ENCODE measurements at places on chromosomes 6 and 20.

GRCh38 chr6:27672113-27672799 is 199.4 kb upstream of the ZNF184 start:
- DNase-seq, result no peak

DNA sequence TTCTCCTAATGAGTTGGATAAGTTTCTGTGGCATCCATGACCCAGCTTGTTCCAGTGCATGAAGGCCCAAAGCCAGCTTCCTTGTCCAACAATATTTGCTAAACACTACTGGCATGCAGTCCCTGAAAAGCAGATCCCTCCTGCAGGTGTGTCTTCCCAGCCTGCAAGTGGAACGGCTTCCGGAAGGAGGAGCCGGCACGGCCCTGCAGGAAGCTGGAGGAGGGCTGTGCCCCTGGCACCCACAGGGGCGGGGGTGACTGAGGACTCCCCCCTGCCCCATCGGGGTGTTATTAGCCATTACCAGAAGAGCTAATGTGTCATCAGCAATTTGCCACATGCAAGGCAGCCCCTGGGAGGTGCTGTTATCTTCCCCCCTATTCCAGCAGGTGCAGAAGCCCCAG is 27.4 kb downstream of the NPEPL1 start:
- DNase-seq, result no peak

DNA sequence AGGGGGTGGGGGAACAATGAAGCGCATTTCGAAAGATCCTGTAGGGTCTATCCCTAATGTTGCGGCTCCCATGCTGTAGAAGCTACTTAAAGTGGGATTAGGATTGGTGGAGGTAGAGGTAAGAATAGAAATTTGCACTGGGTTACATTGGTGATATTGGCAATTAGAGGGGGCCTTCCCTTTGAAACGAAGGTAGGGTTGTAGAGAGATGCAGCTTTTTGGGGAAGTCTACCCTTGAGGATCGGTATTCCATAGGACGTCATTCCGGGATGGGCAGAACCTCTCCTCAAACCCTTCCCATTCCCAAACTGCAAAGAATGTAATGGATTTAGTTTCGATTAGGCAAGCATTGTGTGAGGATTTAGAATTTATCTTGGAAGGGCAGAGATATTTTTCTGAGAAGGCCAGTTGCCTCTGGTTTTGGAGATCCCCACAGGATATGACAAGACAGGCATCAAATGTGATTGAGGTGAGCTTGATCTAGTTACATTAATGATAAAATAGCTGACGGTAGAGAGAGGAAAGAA is 5.4 kb upstream of the ZNFX1 start:
- DNase-seq, result no peak

DNA sequence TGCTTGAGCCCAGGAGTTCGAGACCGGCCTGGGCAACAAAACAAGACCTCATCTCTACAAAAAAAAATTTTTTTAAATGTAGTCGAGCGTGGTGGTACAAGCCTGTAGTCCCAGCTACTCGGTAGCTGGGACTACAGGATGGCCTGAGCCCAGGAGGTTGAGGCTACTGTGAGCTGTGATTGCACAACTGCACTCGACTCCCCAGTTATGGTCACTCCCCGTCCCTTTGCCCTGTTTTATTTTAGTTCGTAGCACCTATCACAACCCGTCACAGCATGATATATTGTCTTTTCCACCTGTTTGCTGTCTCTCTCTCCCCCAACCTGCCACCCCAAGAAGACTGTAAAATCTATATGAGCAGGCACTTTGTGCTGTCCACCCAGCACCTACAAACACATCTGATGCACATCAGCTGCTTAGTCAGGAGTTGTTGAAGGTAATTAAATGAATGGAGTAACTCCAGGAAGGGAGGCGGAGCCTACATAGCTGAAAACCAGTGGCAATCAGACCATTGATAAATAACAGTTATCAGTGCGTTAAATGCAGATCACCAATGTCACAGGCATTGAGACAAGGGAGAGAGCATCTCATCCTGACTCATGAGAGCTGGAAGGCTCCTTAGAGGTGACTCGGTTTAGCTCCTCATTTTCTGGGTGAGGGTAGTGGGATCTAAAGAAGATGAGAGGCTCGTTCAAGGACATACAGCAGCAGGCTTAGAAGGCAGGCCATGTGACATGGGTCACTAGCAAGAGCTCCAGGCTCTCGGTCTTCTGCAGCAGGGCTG is 14.4 kb upstream of the XRN2 start:
- DNase-seq, result no peak

DNA sequence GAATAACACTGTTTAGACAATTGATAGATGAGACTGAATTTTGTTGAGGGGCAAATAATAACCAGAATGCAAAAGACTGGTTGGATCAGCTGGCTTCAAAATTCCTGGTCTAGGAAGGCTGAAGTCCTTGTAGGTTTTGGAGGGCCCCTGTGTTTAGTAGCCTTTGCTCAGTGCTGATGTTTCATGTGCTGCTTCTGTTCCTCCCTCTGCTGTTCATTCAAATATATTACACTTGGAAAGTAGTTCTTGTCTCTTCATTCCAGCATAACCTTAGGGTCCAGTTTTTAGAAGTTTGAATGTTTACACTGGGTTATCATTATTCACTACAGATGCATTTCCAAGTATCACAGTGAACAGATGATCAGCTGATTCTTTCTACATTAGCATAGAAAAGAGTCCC is 72.5 kb downstream of the FLRT3 start:
- DNase-seq, result no peak

DNA sequence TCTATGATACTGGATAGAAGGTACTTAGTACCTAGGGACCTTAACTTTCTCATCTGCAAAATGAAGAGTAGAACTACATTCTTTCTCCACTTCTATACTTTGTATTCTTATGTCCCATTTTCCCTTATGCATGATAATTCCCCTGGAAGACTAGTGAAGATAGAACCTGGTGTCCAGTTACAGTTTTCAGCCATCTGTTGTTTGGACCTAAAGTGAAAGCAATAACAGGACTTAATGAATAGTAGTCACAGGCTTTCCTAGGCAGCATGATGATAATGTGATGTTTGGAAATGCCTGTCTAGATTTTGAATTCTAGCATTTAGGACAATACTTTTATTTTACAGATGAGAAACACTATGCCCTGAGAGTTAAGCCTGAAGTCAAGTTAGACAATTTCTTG is 153.8 kb downstream of the RIMS1 start:
- no peak for DNase-seq

GRCh38 chr6:163333701-163334663 is 80.5 kb upstream of the QKI start:
- DNase-seq, result no peak

- DNase-seq, result no peak
Measured at GRCh38 chr20:56381501-56381900, 10.5 kb downstream of the AURKA start.

GRCh38 chr6:35691027-35691824 is 2.5 kb upstream of the FKBP5 start:
- no peak for DNase-seq
